ENCODE measurements at places on chromosomes 16 and 17.
A peak's percentile ranks its signal among the peaks of the same experiment; 100 is the strongest.

DNA sequence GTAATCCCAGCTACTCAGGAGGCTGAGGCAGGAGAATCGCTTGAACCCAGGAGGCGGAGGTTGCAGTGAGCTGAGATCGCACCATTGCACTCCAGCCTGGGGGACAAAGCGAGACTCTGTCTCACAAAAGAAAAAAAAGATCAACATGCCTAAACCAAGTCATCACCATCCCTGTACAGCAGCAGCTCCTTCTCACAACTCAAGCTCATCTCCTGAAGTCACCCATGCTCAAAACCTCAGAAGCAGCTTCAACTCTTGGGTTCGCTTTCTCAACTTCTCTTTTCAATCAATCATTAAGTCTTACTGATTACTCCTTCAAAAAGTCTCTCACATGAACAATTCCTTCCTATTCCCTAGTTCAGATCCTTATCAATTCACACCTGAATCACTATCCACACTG is 31.3 kb downstream of the PHLPP2 start:
- no peak for DNase-seq

DNA sequence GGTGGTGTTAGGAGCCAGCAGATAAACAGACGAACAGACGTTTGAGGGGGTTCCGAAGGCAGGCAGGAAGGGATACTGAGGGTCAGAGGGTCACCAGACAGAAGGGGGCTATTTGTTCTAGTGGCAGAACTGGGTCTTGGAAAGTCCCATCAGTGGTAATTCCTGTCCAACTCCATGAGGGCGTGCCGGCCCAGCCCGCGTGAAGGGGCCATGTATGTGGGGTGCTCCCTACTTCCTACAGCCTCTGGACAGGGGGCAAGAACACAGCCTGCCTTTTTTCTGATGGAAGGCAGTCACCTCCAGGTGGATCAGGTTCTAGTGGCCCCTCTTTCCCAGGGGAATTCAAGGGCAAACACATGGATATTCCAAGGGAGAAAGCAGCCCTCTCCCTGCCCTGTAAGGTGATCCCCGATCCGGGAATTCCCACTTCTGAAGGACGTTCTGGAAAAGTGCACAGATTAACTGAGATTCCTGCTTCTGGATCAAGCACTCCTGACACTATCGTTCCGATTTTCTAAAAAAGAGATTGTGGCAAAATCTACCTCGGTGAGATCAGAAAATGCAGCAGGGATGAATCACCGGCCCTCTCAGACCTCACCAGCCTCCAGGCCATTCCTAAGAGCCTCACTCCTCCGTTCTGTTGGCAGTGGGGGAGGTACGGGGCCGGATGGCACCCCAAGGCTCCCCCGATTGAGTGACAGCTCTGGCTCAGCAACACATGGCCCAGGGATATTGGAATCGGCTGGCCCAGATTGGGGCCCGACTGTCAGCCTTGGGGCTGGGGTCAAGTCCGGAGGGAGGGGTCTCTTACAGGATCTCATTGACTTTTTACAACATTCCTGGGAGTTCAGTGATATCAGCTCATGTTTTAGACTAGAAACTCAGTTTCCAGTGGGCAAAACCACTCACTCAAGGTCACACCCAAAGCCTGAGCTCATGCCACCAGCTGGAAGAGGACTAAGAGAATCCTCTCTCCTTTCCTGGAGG is 12.4 kb downstream of the STX1B start:
- DNase-seq, result no peak

DNA sequence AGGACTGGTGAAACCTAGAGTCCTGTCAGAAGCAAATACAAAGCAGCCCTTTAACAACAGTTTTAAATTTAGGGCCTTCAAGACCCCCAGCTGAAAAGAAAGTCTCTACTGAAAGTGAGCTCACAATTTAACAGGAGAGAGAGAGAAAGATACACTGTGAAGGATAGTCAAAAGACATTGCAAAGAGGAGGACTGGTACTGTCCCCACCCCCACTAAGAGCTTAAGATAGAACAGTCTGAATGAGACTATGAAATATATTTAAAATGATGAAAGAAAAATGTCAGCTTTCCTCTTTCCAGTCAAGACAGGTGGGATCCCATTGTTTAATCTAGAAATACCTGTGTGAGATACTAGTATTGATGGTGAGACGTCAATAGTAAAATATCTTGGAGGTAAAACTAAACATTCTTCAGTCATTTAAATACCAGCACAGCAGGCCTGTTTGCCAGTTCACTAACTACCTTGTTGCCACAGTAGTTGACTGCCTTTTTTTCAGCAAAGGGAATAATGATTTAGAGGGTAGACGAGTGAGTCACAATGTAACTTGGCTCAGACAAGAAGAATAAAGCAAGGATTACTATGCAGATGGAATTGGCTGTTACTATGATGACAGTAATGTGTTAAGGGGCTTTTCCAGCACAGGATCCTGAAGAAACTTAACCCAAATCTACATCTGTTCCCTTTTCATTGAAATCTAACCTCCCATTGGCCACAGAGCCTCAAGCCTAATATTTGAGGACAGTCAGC is 47.2 kb upstream of the RASL10B start:
- DNase-seq, result no peak

- no peak for DNase-seq
Measured at GRCh38 chr17:50155115-50155819, 4.8 kb upstream of the PPP1R9B start.

- DNase-seq, result no peak
Measured at GRCh38 chr17:13008461-13008860, 9.4 kb downstream of the ELAC2 start.

DNA sequence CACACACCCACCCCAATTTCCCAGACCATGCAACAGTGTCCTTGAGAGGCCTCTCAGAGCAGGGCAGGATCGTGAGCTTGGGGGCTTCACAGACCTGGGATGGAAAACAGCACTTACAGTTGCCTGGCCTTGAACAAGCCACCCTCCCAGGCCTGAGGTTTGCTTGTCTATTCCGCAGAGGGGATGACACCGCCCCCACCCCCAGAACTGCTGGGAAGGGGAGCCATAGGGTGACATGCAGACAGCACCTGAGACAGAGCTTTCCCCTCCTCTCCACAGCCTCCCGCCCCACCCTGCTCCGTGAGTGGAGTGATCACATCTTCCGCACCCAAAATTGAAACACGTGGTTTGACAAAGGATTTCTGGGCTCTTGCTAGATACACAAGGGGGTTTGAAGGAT is 131.5 kb upstream of the TNRC6C start:
- no peak for DNase-seq

DNA sequence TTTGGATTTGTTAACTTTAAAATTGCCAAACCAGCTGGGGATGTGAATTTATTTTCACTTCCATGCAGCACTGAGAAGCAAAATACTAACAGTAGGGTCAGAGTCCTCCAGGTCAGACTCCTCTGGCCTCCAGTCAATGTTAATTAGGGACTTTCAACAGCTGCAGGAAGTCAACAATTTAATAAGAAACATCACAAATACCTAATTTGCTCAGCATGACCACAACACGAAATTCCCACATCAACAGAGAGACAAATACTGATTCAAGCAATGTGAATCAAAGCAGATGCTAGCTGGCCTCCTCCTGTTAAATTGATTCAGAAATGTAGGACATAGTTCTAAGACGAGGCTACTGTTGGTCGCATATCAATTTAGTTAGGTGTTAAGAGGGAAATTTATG is 111.7 kb downstream of the ABCA8 start:
- DNase-seq, result no peak

- DNase-seq, result peak; percentile 73
Measured at GRCh38 chr16:11572301-11572995, 14.3 kb downstream of the LITAF start.

GRCh38 chr16:88983771-88984687 is 7.0 kb upstream of the CBFA2T3 start:
- no peak for DNase-seq

GRCh38 chr17:4019275-4019674 is 55.0 kb upstream of the ATP2A3 start:
- no peak for DNase-seq

GRCh38 chr17:17380145-17380925 is 77.2 kb downstream of the NT5M start:
- no peak for DNase-seq

- peak; percentile 12 for DNase-seq
Measured at GRCh38 chr17:77356109-77356689, 215.4 kb downstream of the SEC14L1 start.

- DNase-seq, result no peak
Measured at GRCh38 chr16:27489421-27489820, 60.3 kb downstream of the GTF3C1 start.

GRCh38 chr17:66645259-66645658 is 189.7 kb upstream of the CACNG5 start:
- no peak for DNase-seq

DNA sequence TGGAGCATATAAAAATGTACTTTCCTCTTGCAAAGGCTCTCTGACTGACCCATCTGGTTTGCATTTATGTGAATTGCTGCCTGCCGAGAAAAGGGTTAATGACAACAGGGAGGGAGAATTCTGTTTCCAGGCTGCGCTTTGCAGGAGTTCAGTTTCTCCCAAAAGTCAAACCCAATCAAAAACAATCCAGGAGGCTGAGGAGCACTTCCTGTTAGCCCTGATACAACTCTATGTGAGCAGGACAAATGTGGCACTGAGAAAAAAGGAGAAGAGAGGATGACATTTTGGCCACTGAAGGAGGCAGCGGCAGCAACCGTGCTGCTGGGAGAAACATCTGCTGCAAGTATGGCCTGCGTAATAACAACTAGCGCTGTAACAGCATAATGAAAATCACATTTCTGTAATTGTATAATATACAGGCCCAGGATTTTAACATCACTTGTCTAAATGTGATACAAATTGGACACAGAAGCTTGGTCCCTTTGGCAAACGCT is 26.8 kb upstream of the ELAC2 start:
- DNase-seq, result no peak

DNA sequence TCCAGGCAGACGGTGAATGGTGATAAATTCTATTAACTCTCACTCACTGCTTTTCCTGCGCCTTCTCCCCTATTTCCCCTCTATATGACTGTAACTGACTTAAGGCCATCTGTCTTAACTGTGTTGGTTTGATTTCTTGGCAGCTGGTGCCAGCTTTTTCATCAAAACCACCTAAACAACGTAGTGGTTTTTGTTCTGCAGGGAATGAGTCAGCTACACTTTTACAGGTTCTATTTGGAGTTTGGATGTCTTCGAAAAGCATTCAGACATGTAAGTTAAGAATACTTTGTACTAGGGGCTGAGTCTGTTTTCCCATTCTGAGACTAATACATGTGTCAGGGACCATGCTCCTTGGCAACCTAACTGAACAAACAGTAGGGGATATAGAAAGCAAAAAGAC is 8.5 kb downstream of the REXO5 start:
- no peak for DNase-seq

GRCh38 chr17:4310354-4311060 is 46.7 kb upstream of the ANKFY1 start:
- DNase-seq, result no peak

GRCh38 chr17:8408371-8408770 is 10.7 kb upstream of the RNF222 start:
- no peak for DNase-seq

DNA sequence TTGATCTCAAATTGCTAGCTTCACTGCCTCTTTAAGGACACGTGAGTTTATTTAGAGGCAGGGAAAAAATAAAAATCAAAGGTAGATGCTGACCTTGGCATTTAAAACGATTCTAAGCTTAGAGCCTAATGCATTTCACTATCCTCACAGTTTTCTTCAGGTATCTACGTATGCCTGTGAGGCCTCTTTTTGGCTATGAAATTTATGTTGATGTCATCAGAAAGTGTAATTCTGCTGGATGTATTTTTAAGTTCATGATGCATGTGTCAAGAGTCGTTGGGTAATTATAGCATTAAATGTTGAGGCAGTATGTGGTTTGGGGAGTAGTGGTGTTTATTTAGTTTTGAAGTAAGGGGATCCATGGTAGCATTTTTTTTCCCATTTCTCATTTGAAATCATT is 4.2 kb upstream of the KRTAP3-2 start:
- DNase-seq, result no peak

- DNase-seq, result no peak
Measured at GRCh38 chr17:18187821-18188761, 4.5 kb downstream of the ALKBH5 start.

- DNase-seq, result no peak
Measured at GRCh38 chr17:72432143-72432621, 311.4 kb downstream of the SOX9 start.

DNA sequence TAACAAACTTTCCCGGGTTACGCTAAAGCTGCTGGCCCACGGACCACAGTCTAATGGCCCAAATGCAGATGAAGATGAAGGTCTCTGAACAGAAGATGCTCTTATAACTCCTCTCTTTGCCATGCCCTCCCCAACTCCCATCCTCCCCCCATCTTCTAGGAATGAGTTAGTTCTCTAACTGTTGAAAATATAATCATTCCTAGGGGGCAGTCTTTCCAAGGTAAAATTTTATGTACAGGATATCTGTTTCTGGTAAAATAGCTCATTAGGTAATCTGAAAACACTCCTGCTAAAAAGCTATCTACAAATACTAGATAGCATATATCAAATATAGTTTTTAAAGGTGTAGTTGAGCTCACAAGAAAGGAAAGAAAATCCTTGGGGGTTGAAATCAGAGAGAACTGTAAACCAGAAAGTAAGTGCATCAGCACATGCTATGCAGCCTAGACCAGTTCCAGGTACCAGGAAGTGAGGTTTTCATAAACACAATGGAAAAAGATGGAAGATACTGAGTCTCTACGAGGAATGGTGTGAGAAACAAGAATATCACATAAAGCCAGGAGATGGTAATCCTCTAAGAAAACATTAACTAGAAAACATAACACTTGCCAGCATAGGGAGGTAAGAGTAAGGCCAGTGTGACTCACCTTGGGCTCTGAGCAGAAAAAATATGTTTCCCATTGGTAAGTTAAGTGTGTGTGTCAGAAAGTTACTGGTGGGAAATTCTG is 38.1 kb downstream of the CMC2 start:
- DNase-seq, result no peak

DNA sequence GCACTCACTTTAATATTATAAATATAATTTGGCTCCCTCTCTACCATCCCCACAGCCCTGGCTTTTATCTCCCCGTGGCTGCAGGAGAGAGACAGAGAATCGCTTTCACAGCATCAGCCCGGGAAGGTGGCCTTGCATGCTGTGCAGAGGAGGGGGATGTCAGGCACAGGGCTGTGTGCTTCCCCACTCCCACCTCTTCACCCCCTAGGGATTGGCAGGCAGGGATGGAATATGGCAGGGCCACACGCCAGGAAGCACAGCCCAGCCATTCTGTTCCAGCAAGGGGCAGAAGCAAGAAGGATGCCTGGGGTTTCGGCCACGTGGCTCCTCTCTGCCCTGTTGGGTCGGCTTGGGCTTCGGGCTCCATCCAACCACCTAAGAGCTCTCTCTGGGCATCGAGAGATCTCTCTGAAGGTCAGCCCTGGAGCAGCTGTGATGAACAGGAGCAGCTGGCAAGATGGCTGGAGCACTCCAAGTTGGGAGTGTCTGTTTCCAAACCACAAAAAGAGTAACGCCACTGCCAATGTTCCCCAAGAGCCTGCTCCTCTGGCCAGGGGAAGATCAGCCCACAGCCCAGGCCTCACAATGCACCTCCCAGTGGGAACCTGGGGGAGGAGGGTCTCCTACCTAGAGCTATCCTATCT is 223.2 kb downstream of the C16orf78 start:
- no peak for DNase-seq

DNA sequence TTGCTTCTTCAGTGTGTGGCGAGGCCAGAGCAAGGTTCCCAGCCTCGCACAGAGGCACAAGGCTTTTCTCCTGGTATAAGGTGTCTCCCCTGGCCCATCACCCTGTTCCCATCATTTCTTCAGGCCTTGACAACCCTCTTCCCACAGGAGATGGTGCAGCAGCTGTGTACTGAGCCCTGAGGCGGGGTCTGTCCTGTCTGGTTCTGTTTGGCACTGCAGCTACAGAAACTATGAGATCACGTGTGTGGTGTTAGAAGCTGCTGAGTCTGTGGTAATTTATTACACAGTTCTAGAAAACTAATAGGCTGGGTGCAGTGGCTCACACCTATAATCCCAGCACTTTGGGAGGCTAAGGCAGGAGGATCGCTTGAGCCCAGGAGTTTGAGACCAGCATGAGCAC is 7.2 kb downstream of the PLA2G15 start:
- DNase-seq, result no peak
